RPMI7951 (cell line): ENCODE measurements at places on chromosomes 11 and 22. TPM values are rescaled to one million over a fixed set of nuclear protein-coding genes. Genes with fewer than 3 reads are reported as not detected.

DNA sequence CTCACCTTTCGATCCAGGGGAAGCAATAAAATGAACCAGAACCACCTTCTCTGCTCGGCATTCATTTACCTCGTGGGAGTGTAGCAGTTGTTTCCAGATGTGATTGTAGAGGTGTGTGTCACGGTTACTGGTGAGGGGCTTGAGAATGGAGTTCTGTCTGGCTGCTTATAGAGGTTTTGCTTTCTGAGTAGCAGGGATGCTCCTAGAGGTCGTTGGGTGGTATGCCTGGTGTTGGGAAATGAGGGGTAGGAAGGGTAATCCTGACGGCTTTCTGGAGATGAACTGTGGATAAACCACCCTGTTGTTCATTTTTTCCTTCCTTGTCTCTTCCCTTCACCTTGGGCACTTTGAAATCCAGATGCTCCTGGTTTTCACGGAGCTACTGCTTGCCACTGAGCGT, 8.1 kb downstream of the TEAD1 start:
- DNase-seq = no peak

SPTBN2 gene
- total RNA-seq = under 0.01 and 0.68 TPM in 2 replicates

SPA17 gene
- total RNA-seq = 21.7 and 27.3 TPM in 2 replicates

KRTAP5-5 gene
- total RNA-seq = not detected in 2 replicates

GRCh38 chr11:45362636-45363035, 76.5 kb upstream of the SYT13 start:
- DNase-seq = no peak

DNA sequence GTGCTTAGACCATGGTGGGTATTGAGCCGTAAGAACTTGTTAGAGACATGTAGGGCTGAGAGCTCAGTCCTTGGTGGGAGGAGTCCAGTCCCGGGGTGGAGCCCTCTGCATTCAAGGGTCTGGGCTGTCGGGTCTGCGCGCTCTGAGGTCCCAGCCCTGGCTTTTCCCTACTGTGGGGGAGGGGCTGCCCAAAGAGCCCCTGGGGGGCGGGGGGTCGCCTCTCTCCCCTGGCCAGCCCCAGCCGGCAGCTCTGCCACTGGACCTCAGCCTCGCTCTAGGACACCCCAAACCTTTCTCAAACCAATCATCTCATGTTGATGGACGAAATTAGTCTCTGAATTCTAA, 1006.4 kb downstream of the BRD1 start:
- no peak for DNase-seq

HBB gene
- total RNA-seq = not detected in 2 replicates

DNA sequence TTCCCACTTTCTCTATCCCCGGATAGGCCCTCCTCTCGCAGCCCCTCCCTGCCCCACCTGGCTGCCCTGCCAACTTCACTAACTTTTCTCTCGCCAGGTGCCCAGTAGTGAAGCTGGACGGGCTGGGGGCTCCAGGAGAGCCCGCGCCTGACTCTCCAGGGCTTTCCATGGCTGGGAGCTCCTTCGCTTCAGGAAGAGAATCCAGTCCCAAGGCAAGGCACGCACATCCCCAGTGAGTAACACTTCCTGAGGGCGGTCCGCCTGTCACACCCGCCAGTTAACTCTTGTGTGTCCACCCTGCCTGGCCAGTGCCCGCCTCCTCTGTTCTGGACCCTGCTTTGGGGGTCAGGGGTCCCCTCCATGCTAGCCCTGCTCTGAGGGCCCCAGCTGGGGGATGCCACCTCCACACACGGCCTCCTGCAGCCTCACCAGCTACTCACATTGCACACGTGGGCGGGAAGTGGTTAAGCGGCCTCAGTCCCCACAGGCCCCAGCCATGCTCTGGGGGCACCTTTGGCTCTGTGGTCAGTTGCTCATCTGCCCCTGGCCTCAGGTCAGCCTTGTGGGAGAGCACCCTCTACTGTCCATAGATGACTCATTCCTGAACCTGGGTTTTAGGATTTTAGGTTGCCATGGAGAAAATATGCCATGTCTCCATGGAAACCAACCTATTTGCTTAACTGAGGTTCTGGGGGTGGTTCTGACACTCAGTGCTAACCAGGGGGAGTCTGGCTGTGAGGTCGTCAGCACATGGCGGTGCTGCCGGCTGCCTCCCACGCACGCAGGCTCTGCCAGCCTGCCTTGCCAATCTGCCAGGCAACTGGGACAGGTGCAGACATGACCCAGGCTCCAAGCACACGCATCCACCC, at the start of gene RIN1:
TSS of gene RIN1 (minus strand) at position 201 of the 869 bp plus-strand sequence. CDS start at position 169, 32 bp downstream.
- DNase-seq = peak; percentile 100

C11orf21 gene
- 0.68 and 1.6 TPM in 2 replicates for total RNA-seq

GRCh38 chr11:71067753-71068152, 184.6 kb downstream of the SHANK2 start:
- no peak for DNase-seq

GRCh38 chr11:17403980-17404759, 15.7 kb upstream of the KCNJ11 start:
- DNase-seq = peak; percentile 68

DNA sequence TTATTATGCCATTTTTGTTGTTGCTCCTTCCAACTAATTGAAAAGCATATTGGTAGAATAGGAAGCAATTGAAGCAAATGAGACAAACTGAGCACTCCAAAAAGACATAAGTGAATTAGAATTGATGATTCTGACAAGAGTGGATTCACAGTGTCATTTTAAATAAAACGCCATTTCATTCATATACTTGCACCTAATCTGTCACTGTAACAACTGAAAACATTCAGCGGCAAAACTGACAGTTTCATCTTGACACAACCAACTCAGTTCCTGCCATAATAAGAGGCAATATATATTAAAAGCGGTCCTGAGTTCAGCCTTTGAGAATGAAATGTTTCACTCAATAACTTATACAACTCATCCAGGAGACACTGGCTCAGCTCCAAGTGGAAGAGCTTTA, 306.8 kb downstream of the CNTN5 start:
- DNase-seq = no peak

GRCh38 chr11:111367411-111368284, 11.4 kb downstream of the POU2AF1 start:
- no peak for DNase-seq

GRCh38 chr11:61923166-61924063, 6.0 kb upstream of the RAB3IL1 start:
- DNase-seq = peak; percentile 61

GRCh38 chr11:2551131-2551530, 106.3 kb downstream of the KCNQ1 start:
- DNase-seq = no peak

IFITM5 gene
- total RNA-seq = not detected in 2 replicates
